ENCODE measurements at places on chromosomes 1 and 21. TPM values are rescaled to one million over a fixed set of nuclear protein-coding genes. Genes with fewer than 3 reads are reported as not detected.

PLPPR5 gene
- not detected for total RNA-seq

CD101 gene
- total RNA-seq: 0.14 TPM

CFAP74 gene
- total RNA-seq: not detected

AJAP1 gene
- total RNA-seq: 0.56 TPM

HPDL gene
- total RNA-seq: 8.5 TPM

KCNJ15 gene
- 27.5 TPM for total RNA-seq

CHI3L2 gene
- not detected for total RNA-seq

HSD17B7 gene
- total RNA-seq: 24.2 TPM

SLC35F3 gene
- total RNA-seq: 0.56 TPM

IGSF3 gene
- total RNA-seq: 61.4 TPM

KCNA2 gene
- not detected for total RNA-seq

KRTAP12-2 gene
- total RNA-seq: not detected

PEAR1 gene
- 5.0 TPM for total RNA-seq

ADCY10 gene
- not detected for total RNA-seq

UBE2U gene
- total RNA-seq: not detected

DPYD gene
- total RNA-seq: 4.4 TPM

DNASE2B gene
- not detected for total RNA-seq

FCMR gene
- 0.05 TPM for total RNA-seq

RPAP2 gene
- 14.1 TPM for total RNA-seq

CYP4Z1 gene
- total RNA-seq: not detected

FCRL4 gene
- not detected for total RNA-seq

DCLRE1B gene
- total RNA-seq: 6.8 TPM

FCRL6 gene
- not detected for total RNA-seq

SAMD13 gene
- total RNA-seq: 1.3 TPM

TCEA3 gene
- 4.4 TPM for total RNA-seq

EFNA3 gene
- 20.9 TPM for total RNA-seq

TMIGD3 gene
- not detected for total RNA-seq

VTCN1 gene
- 0.35 TPM for total RNA-seq

LAMC2 gene
- total RNA-seq: 835 TPM

HRNR gene
- total RNA-seq: not detected

SYPL2 gene
- not detected for total RNA-seq

SV2A gene
- total RNA-seq: 3.4 TPM

ACKR1 gene
- total RNA-seq: not detected

Measured in airway epithelial cell (primary cell).